CD4-positive, alpha-beta memory T cell (primary cell): ENCODE measurements at places on chromosomes 1 and 21. TPM values are rescaled to one million over a fixed set of nuclear protein-coding genes. Genes with fewer than 3 reads are reported as not detected.

DNA sequence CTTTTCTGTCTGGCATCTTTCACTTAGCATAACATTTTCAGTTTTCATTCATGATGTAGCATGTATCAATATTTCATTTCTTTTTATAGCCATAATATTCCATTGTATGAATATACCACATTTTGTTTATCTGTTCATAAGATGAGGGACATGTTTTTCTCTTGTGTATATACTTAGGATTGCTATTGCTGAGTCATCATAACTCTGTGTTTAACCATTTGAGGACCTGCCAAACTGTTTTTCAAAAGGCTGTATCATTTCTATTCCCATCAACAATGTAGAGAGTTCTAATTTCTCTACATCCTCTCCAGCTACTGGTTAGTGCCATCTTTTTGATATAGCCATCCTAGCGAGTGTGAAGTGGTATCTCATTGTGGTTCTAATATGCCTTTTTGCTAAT, 26.2 kb downstream of the MPZL1 start:
- no peak for DNase-seq

DNA sequence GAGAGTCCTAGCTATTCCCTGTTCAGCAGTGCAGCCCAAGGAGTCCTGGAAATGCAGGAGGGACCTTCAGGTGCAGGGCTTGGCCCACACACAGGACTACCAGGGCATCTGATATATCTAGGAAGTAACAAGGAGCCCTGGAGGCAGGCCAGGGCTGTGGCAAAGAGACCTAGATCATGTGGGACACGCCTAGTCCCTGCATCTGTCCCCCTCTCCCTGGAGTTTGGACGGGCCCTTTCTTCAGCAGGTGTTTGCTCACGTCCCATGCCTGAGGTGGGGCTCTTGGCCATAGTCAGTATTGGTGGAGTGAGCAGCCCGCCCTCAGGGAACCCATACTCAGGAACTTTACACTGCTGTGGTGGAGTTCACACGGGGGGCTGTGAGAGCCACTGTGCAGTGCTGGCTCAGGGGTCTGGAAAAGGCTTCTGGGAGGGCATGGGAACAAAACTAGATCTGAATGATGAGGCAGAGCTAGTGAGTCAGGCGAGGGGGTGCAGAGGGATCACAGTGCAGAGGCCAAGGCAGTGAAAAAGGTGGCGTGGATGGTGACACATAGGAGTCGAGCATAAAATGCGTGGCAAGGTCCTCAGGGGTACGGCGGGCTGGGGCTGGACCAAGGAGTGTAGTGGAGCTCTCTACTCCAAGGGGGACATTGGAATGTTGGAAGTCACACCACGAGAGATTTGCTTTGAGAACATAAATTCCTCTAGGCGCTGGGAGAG, 25.6 kb downstream of the TMEM53 start:
- DNase-seq: no peak

DNA sequence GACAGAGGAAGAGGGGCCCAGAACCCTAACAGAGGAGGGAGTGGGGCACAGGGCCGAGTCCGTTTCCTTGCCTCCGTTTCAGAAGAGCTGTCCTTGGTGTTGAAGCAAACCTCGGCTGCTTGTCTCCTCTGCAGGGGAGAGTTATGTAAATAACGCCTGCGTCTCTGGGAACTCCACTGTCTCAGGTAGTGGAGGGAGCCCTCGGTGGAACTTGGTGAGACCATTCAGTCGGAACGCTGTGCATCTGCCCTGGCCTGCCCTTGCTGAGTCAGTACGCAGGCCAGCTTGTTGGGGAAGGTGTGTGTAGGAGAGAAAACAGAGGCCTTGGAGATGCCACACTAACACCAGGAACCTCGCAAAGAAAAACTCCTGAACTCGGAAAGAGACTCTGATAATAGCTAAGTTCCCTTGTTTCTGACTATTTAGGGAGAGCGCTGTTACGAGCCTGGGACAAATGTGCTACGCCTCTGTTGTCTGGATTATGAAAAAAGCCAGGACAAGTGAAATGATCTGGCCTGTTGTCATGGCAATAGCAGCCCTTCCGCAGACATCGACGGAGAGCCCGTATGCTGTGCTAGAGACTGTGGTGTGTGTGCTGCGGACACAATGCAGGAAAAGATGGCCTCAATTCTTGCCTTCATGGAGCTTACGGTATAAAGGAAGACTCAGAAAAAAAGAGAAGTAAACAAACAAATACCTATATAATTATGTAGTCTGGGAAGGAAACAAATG, 94.6 kb upstream of the AKT3 start:
- no peak for DNase-seq

DNA sequence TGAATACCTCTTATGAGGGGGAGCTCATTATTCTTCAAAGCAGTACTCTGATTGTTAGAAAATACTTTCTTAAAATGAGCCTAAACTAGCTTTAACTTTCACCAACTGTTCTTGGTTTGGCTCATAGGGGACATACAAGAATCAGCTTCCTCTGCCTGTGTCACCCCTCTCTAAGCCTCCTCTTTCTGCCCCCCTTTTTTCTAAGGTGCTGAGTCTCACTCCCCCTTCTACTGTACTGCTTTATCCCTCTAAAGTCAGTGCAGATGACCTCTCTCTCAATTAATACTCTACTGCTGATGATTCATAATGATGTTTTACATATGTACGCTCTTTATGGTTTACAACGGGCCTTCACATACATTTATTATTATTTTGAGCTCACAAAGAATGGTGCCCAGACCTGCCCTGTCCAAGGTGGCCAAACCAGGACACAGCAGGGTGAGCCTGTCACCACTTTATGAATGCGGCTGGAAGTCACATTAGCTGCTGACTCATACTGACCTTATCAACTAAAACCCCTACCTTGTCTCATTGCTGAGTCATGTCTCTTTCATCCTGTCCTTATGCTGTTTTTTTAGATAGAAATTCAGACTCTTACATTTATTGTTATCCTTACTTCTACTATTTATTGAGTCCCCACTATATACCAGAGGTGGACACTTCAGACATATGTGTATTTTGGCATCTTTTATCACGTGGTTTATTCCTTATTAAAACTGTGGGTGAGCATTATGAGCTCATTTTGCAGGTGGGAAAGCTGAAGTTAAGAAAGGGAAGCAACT, 126.9 kb downstream of the RNF220 start:
- DNase-seq: no peak

GRCh38 chr1:5389101-5389885, 602.9 kb downstream of the NPHP4 start:
- peak; percentile 75 for DNase-seq

DNA sequence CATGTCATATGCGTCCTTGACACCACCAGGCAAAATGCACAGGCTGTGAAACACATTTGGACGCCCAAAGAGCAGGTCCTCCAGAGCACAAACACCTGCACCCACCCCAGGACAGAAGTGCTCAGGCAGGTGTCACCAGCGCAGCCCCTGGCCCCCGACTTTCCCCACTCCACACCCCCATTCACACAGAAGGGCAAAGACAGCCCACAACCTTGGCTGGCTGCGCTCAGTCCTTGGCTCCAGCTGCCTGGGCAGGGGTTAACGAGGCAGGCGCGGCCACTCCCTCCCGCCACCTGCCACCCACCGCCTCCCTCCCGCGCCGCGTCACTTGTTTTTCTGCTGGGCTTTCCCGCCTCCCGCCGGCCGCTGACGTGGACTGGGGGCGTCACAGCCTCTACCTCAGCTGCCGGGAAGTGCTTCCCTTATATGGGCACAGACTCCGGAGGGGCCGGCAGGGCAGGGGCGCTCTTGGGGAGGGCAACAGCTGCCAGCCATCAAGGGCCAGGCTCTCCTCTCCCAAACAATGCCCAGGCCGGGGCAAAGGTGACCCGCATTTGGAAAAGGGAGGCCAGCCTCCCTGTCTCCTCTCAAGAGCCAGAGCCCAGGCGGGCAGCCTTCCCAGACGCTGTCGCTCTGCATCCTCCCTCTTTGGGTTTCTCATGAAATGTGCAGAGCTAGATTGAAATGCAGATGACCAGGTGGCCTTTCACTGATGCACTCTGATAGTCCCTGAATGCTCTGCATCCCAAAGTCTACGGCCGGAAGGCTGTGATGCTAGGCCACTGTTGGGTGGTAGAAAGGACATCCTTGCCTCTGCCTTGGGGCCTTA, 14.8 kb upstream of the BTG2 start:
- peak; percentile 97 for DNase-seq

GRCh38 chr21:36325373-36326010, 5.5 kb downstream of the MORC3 start:
- no peak for DNase-seq

GRCh38 chr1:61049850-61050540, 32.4 kb upstream of the NFIA start:
- DNase-seq: peak; percentile 87

GRCh38 chr1:36463463-36463802, 751 bp downstream of the MRPS15 start:
- DNase-seq: no peak

GRCh38 chr21:42223826-42224575, 5.1 kb downstream of the ABCG1 start:
- DNase-seq: no peak

DNA sequence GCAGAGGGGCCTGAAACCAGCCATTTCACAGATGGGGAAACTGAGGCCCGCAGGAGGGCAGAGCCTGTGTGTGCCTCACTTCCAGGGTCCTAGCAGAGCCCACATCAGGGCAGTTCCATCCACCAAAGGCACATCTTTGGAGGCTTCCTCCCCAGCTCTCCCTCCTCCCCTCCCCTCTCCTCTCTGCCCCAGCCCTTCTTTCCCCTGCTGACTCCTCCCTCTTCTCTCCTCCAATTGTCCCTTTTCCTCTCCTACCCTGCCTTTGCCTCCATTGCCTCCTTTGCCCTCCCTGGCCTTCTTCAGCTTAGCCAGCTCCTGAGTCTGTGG, 56.6 kb downstream of the TMEM53 start:
- DNase-seq: no peak

GRCh38 chr1:108601708-108602410, 42.0 kb downstream of the EEIG2 start:
- no peak for DNase-seq

DNA sequence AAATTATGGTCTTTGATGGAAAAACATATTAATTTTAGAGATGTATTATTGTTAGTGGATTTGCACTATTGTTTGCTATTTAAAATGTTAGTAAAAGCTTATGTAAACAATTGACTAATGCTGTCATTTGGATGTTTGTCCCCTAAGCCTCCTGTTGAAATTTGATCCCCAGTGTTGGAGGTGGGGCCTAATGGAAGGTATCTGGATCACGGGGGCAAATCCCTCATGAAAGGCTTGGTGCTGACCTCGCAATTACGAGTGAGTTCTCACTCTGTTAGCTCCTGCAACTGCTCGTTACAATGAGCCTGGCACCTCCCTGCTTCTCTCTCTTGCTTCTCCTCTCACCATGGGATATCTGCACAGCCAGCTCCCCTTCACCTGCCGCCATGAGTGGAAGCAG, 14.3 kb downstream of the TMEM35B start:
- no peak for DNase-seq

- no peak for DNase-seq
Measured at GRCh38 chr1:147591261-147591891, 50.1 kb downstream of the BCL9 start.

- DNase-seq: no peak
Measured at GRCh38 chr1:37807220-37807554, 403 bp upstream of the C1orf122 start.

GRCh38 chr21:14864211-14865021, 200.4 kb downstream of the NRIP1 start:
- no peak for DNase-seq

- DNase-seq: no peak
Measured at GRCh38 chr1:23930861-23931490, 17.8 kb upstream of the CNR2 start.

GRCh38 chr1:234918961-234919761, 209.5 kb downstream of the TOMM20 start:
- no peak for DNase-seq

DNA sequence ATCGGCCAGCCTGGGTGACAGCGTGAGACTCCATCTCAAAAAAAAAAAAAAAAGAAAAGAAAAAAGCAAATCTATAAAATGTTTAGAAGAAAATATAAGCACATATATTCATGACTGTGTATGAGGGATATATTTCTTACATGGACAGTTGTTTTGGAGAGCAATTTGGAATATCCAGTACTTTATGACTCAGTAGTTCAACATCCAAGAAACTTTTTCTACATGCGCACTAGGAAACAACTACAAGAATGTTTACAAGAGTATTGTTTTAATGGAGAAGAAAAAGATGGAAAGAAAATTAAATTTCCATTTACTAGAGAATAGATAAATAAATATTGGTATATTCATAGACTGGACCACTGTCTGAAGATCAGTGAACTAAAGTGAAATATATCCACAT, 77.5 kb downstream of the MAST2 start:
- no peak for DNase-seq

GRCh38 chr1:208540724-208541123, 296.5 kb upstream of the PLXNA2 start:
- no peak for DNase-seq

DNA sequence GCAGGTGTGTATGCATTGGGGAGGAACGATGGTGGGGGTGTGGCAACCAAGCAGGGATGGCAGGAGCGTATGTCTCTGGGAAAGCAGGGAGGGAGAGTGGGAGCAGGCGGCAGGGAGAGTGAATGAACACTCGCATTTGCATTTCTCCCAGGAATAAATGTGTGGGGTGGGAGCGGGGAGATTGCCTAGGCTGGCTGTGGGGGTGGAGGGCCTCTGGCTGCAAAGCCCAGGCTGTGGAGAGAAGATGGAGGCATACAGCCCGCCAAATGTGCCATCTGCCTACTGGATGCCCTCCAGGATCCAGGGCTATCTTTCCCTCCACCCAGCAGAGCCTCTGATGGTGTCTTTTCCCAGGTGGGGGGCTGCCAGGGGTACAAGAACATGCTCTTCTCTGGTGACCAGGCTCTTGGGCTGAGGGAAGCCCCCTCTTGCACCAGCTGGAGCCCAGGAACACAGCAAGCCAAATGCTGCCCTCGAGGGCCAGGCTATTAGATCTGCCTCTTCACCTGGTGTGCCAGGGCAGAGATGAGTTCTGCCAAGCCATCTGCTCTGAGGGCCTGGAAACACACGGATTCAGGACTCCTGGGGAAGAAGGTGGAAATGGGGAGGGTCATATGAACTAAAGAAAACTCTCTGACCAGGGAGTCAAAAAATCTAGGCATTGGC, 1.7 kb upstream of the OPTC start:
- DNase-seq: no peak

- no peak for DNase-seq
Measured at GRCh38 chr1:207282058-207282457, 39.4 kb upstream of the CD55 start.

- no peak for DNase-seq
Measured at GRCh38 chr1:160547422-160547821, 24.4 kb upstream of the SLAMF6 start.

SMPDL3B gene
- not detected for polyA plus RNA-seq

CLDN17 gene
- polyA plus RNA-seq: not detected

NBPF4 gene
- polyA plus RNA-seq: not detected

LCE1B gene
- polyA plus RNA-seq: not detected

CYP4A22 gene
- polyA plus RNA-seq: not detected

TMEM269 gene
- polyA plus RNA-seq: not detected

HSD3B1 gene
- polyA plus RNA-seq: not detected

DNASE2B gene
- polyA plus RNA-seq: not detected

PLCH2 gene
- polyA plus RNA-seq: not detected

RGS1 gene
- polyA plus RNA-seq: 17.7 TPM

LCE2A gene
- polyA plus RNA-seq: not detected

CD2 gene
- polyA plus RNA-seq: 471 TPM

B3GALNT2 gene
- polyA plus RNA-seq: 7.2 TPM
